ENCODE measurements at places on chromosomes 2 and 18. TPM values are rescaled to one million over a fixed set of nuclear protein-coding genes. Genes with fewer than 3 reads are reported as not detected.

The NT5DC4 gene
- total RNA-seq, result not detected

The B4GALT6 gene
- 7.7 TPM for total RNA-seq

GRCh38 chr18:21759836-21760235 lies 19.2 kb downstream of the MIB1 start:
- no peak for DNase-seq

DNA sequence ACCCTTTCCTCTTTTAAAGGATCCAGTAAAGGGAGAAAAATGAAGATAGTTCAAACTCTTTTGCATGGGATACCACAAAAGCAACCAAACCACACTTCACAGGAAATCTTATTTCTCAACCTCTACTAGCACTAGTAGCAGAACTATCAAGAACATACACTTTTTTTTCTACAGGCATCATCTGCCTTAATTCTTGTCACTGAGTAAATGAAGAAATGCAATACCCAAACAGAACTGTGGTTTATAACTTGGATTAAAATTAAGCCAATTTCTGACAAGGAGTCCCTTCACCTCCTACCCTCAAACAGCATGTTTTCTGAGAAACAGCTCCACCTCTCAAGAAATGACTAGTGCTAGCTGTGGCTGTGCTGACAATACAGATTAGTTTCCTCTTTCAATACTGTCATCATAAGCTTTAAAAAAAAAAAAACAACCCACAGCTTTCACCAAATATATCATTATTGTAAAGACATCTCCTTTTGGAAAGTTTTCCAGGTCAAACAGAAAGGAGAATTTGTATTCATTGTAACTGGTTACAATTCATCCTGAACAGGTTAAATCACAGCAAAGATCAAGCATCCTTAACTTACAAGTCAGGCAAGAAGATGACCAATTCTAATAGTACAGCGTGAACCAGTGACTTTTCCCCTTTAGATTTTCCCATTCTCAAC lies 44.4 kb downstream of the PTPN2 start:
- no peak for DNase-seq

DNA sequence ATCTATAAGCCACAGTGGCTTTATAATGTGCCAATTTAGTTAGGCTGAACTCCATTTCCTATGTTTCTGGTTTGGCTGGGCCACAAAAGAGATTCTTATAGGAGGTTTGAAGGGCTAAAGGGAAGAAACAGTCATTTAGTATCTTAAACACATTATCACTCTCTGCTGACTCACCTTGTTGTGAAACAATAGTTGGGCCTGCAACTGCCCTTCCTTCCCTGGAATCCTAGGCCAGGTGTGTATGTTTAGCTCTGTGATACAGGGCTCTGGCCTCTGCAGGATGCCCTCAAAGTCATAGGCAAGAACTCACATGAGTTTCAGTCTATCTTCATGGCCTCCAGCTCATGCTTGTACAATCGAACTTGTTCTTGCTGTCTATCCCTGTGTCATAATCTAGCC lies 400.0 kb upstream of the CELF4 start:
- no peak for DNase-seq

The ERMN gene
- under 0.01 TPM for total RNA-seq

GRCh38 chr2:236840857-236841256 lies 244.8 kb upstream of the COPS8 start:
- DNase-seq, result no peak
